Activated CD8-positive, alpha-beta T cell treated with anti-CD3 and anti-CD28 coated beads, Interleukin-2, amount 10 ng/mL, durations not matched to agents 7 days and 5 days (primary cell): ENCODE measurements at places on chromosomes 3 and 15. TPM values are rescaled to one million over a fixed set of nuclear protein-coding genes. Genes with fewer than 3 reads are reported as not detected.

IL16 gene
- 240 TPM for total RNA-seq

PAQR9 gene
- not detected for total RNA-seq

LMAN1L gene
- total RNA-seq: 0.47 TPM

LAMB2 gene
- total RNA-seq: not detected

MCF2L2 gene
- total RNA-seq: 7.5 TPM

TRPM7 gene
- 38.0 TPM for total RNA-seq

RPL39L gene
- 21.1 TPM for total RNA-seq

C3orf52 gene
- 2.5 TPM for total RNA-seq
